ENCODE measurements at places on chromosomes 2 and 18. TPM values are rescaled to one million over a fixed set of nuclear protein-coding genes. Genes with fewer than 3 reads are reported as not detected.

The RIT2 gene
- total RNA-seq = not detected

The COL6A3 gene
- 4.7 TPM for total RNA-seq

The IL36G gene
- not detected for total RNA-seq

The NCKAP5 gene
- 7.7 TPM for total RNA-seq

The INHBB gene
- 4.9 TPM for total RNA-seq

The ARHGAP28 gene
- 17.6 TPM for total RNA-seq

The ELOA2 gene
- total RNA-seq = not detected

The SERPINB4 gene
- 0.17 TPM for total RNA-seq

The MPPE1 gene
- 35.8 TPM for total RNA-seq

The LYG2 gene
- not detected for total RNA-seq

All from type B pancreatic cell (in vitro differentiated cells).